PC-3 (cell line): ENCODE measurements at places on chromosomes 3 and 15.

DNA sequence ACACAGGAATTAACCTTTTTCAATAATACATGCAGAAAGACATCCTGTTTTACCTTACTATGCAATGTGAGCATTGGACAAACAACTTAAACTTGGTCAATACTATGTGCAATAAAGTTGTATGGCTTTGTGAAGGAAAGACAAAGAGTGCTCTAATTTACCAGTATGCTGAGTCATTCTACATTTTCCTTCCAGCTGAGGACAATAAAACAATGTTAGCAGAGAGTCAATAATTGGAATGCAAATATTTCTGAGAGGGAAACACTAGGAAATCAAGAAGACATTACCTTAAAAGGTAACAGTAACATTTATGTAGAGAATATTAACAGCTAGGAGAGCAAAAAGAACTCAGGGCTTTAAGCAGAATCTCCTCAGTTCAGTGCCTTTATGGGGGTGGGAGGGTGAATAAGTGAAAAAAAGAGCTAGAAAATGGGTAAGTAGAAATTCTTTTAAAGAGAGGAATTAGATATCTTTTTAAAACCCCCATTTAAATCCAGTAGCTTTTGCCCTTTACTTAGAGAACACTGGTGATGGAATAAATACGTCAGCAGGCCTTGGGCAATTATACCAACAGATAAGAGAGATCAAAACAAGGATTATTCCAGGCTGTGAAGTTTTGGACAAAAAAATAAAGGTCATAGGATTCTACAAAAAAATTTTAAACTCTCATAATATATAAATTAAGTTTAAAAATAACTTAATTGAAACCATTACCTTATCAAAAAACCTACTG is 11.6 kb upstream of the HGD start:
- peak; percentile 83 for DNase-seq

DNA sequence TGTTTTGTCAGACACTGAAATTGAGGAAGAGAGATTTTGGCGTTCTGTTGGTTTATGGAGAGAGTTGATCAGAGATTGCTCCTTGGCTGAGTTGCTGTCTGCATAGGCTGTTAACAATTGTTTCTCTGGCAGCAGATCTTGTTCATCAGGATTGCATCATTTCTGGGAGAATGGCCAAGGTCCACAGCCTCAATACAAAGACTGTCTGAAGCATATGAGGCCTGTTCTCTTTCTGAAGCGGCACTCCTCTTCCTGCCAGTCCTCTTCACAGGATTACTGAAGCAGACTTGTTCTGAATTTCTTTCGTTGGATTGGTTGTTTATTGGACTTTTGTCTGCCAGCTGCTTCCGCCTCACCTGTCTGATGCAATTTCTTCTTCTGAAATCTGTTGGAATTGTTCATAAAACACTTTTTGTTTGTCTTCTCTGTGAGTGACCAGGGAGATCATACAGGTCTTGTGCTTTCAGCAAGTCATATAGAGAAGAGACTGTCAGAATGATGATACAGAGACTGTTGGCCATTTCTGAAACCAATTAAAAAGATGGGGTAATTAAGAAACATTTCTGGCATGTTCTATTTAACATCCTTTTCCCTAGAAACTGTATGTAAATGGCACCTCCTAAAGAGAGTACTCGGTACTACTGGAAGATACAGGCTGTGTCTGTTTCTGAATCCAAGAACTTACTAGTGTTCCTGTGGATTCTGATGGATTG is 25.5 kb downstream of the SETD5 start:
- peak; percentile 98 for DNase-seq

DNA sequence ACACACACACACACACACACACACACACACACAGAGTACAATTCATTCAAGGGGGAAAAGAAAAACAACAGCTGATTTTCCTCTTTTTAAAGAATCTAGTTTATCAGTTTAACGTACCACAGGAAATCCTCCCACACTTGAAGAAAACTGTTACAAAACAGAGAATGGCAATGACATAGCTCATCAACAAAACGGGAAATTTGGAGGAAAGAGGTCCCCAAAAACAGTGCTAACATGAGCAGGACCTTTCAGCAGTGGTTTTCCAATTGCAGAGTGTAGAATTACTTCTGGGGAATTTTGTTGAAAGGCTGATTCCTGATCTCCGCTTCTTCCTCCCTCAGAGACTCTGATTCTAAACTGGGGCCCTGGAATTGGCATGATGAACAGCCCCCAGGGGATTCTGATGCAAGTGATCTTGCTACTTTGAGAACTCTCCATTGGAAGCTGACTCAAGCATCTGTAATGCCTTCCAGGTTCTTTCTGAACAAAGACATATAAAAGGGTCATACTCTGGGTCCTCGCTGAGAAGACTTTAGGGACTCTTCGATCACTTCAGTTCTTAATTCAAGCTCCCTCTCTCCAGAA is 442.6 kb upstream of the PROK2 start:
- DNase-seq = no peak

- no peak for DNase-seq
Measured at GRCh38 chr15:101444015-101444414, 45.5 kb downstream of the PCSK6 start.

GRCh38 chr15:93451265-93451664 is 362.3 kb upstream of the RGMA start:
- peak; percentile 12 for DNase-seq

DNA sequence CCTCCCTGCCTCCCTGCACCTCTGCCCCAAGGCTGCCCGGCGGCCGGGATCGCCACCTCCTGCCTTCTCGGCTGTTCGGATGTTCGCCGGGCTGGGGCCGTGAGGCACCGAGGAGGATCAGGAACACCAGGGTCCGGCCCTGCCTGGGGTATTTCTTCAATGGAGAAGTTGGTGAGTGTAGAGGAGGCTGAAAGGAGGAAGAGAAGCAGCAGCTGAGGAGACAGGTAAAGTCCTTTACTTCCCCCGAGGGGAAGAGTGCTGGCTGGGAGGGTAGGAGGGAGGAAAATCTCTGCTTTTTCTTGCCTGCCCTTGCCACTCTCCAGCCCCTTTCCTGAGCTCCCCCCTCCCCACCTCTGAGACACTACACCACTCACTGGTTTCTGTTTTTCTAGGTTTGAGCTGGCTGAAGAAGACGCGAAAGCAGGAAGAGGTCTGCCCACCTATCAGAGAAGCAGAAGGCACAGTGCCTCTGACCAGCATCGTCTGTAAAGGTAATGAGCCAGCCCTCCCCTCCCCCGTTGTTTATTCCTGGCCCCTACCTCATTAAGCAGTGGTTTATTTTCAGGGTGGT is 519 bp downstream of the ASB7 start:
- DNase-seq = peak; percentile 12

- peak; percentile 50 for DNase-seq
Measured at GRCh38 chr15:62783303-62783957, 259.1 kb upstream of the TPM1 start.

DNA sequence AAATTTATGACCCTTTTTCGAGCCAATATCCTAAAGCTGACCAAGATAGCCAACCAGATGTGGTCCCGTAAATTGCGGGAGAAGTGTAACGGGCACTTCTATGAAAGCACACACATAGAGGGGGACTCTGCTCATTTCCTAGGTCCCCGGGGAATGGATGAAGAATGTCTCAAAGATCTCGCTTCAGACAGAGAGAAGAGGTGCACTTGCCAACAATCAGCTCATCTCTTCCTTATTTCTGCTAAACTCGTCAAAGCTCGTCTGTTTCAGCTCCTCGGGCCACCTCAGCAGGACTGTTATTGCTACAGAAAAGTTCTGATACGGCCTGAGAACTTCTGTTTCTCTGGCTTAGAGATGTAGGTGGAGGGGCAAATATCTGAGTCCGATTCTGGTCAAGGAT is 71.8 kb downstream of the TM2D3 start:
- no peak for DNase-seq

DNA sequence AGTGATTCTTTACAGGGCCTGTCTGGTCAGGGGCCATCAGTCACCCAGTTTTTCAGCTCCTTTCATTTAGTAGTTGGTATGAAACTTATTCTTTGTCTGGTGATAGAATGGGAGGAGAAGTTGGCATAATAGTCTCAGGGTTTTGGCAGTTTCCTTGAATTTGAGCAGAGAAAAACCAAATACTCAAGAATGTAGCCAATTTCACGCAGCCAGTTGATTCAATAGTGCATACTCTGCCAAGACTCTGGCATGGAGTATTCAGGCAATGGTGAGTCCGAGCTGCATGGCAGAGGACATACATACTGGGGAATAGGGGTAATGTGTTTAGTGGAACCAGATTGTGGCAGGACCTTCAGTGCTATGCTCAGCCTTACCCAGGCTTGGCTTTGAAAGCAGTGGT is 118.3 kb downstream of the GALK2 start:
- no peak for DNase-seq

GRCh38 chr3:11459186-11459824 is 184.4 kb downstream of the VGLL4 start:
- DNase-seq = peak; percentile 56

DNA sequence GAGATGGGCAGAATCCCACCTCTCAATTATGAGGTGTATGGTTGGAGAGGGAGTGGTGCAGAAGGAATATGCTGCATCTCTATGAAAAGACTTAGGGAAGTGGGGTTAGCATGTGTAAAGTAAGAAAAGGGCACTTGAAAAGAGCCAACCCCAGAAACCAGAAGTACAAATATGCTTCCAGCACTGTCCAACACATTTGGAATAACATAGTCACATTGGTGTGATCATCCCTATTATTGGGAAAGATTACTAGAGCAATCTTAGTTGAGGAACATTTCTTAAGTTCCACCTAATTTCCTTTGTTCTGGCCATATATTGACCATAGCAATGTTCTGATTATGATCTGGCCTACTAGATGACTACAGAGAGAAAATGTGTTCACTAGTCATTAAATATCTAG is 34.3 kb downstream of the HMG20A start:
- DNase-seq = no peak
